Chondrocyte (in vitro differentiated cells): ENCODE measurements at places on chromosomes 16 and 17. TPM values are rescaled to one million over a fixed set of nuclear protein-coding genes. Genes with fewer than 3 reads are reported as not detected.

Gene SLC47A2
- total RNA-seq = not detected in 3 replicates

Gene NOD2
- 0.05 to 0.44 TPM (median 0.07 TPM) in 3 replicates for total RNA-seq

Gene SLC13A2
- not detected in 3 replicates for total RNA-seq

Gene COPZ2
- 157 to 228 TPM (median 219 TPM) in 3 replicates for total RNA-seq

Gene CCL5
- total RNA-seq = not detected in 3 replicates

Gene IL34
- 13.0 to 25.0 TPM (median 20.8 TPM) in 3 replicates for total RNA-seq

Gene CTRL
- total RNA-seq = not detected in 3 replicates

Gene NPIPA5
- 6.9 to 11.5 TPM (median 7.7 TPM) in 3 replicates for total RNA-seq

DNA sequence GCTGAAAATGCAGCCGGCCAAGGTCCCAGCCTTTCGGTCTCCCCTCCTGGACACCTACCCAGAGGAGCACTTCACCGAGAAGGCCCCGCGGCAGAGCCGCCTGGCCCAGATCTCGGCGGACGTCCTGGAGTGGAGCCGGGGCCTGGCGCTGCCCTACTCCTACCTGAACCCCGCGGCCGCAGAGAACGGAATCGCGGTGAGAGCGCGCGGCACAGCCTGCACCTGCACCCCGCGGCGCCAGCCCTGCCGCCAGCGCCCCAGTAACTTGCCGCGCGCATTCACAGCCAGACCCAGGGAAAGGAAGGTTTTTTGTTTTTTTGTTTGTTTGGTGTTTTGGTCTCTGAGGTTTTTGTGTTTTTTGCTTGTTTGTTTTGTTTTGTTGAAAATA lies 15.2 kb downstream of the ALOX12B start:
- peak overlapping the region; percentile 15 for H3K4me3 ChIP-seq
- H3K36me3 ChIP-seq = peaks cover 3% of the 10 kb centered on the region
- H3K27me3 ChIP-seq = peaks cover 72% of the 10 kb centered on the region
- no peak overlapping the region for H3K27ac ChIP-seq
- no peak for DNase-seq

DNA sequence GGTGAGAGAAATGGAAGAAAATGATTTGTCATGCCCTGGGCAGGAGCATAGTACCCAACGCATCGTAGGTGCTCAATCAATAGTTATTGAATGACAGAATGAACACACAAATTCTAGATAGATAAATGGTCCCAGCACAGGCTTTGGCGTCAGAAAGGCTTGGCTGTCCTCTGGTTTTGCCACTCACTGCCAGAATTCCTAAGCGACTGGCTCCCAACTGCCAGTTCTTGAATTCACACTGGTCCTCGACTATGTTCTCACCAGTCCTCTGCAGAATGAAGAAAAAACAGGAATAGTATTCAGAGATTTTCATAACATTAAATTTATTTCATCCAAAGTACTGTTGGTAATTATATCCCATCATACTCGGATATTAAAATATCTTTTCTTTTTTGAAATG lies 163.1 kb upstream of the NOL11 start:
- no peaks in the 10 kb centered on the region for H3K27me3 ChIP-seq
- peaks cover 3% of the 10 kb centered on the region for H3K36me3 ChIP-seq
- H3K4me1 ChIP-seq = no peaks in the 10 kb centered on the region
- H3K4me3 ChIP-seq = no peak overlapping the region

GRCh38 chr16:58513874-58514273 lies 1.4 kb upstream of the SETD6 start:
- DNase-seq = no peak
- H3K4me1 ChIP-seq = peaks cover 16% of the 10 kb centered on the region
- no peaks in the 10 kb centered on the region for H3K36me3 ChIP-seq
- peak overlapping the region; percentile 14 for H3K27ac ChIP-seq
- no peak overlapping the region for H3K4me3 ChIP-seq
- H3K27me3 ChIP-seq = no peaks in the 10 kb centered on the region

DNA sequence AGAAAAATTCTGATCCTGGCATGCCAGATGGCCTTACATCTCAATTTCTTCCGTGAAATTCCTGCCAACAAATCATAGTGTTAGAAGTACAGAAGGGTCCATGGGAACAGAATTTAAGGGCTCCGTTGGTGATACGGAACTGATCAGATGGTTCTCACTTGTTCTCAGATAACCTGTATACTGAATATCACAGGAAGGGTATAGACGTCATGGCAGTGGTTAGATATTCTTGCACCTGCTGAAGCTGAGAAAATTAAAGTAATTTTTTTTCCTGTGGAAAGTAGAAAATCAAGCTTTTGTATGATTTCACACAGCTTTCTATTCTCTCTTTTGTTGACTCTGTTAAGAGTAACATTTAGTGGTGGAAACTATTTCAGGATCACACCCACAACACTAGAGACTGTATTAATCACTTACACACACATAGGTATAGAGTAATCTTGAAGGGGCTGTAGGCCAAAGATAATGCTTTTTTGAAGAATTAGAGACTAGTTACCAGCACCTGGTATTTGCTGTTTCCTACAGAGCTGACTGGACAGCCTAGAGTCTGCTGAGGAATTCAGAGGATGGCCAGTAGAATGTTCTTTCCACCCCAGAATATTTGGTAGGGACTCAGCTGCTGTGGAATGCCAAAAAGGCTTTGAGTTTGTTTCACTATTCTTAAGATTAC lies 7.5 kb downstream of the TENT4B start:
- H3K27ac ChIP-seq = no peak overlapping the region
- no peak for DNase-seq
- no peaks in the 10 kb centered on the region for H3K27me3 ChIP-seq
- no peaks in the 10 kb centered on the region for H3K36me3 ChIP-seq

DNA sequence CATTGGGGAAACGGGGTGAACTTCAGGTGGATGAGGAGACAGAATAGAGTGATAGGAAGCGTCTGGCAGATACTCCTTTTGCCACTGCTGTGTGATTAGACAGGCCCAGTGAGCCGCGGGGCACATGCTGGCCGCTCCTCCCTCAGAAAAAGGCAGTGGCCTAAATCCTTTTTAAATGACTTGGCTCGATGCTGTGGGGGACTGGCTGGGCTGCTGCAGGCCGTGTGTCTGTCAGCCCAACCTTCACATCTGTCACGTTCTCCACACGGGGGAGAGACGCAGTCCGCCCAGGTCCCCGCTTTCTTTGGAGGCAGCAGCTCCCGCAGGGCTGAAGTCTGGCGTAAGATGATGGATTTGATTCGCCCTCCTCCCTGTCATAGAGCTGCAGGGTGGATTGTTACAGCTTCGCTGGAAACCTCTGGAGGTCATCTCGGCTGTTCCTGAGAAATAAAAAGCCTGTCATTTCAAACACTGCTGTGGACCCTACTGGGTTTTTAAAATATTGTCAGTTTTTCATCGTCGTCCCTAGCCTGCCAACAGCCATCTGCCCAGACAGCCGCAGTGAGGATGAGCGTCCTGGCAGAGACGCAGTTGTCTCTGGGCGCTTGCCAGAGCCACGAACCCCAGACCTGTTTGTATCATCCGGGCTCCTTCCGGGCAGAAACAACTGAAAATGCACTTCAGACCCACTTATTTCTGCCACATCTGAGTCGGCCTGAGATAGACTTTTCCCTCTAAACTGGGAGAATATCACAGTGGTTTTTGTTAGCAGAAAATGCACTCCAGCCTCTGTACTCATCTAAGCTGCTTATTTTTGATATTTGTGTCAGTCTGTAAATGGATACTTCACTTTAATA lies 7.0 kb upstream of the TMEM235 start:
- peaks cover 3% of the 10 kb centered on the region for H3K4me1 ChIP-seq
- peaks cover 2% of the 10 kb centered on the region for H3K36me3 ChIP-seq
- H3K27ac ChIP-seq = no peak overlapping the region
- no peak overlapping the region for H3K4me3 ChIP-seq

DNA sequence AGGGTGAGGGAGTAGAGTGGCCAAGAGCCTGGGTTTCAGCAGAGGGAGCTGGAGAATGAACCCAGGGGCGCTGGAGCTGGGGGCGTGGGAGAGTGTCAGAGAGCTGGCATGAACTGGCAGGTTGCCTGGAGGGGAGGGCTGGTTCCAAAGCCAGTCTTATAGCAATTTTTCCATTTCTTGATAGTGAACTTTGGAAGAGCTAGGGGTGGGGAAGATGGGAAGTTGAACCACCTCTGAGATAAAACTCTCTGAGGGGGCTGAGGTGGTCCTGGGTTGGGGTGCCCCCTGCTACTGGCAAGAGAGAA lies 36.9 kb downstream of the ADGRG5 start:
- H3K36me3 ChIP-seq = peaks cover 3% of the 10 kb centered on the region
- H3K4me1 ChIP-seq = peaks cover 15% of the 10 kb centered on the region
- no peak overlapping the region for H3K27ac ChIP-seq
- H3K27me3 ChIP-seq = peaks cover 6% of the 10 kb centered on the region
- H3K4me3 ChIP-seq = no peak overlapping the region

DNA sequence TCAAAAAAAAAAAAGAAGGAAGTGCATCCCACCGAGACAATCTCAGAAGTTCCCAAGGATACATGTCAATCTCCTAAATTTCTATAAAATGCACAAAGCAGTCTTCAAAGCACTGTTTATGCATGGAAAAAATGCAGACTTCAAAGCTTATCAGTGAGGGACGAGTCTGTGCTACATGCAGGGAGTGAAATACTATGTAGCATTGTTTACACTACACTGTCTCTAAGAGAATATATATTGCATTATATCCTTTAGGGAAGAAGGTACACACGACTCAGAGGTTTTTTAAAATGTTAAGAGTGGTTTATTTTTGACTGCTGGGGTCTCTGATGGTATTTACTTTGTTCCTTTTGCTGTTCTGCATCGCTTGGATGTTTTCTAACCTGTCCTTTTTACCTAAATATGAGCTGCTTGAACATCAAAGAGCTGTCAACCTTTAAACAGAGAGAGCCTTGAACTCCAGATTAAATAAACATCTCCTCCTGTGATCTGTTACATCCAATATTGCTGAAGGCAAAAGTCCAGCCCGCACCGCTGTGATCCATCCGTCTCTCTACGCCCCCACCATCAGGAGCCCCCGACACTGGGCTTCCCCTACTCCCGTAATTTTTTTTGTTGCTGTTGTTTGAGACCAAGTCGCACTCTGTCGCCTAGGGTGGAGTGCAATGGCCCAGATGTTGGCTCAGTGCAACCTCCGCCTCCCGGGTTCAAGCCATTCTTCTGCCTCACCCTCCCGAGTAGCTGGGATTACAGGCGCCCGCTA lies 1.4 kb downstream of the FBXO31 start:
- peak; percentile 37 for DNase-seq
- H3K4me3 ChIP-seq = peak overlapping the region; percentile 79

GRCh38 chr17:74123866-74124444 lies 79.5 kb upstream of the RPL38 start:
- H3K36me3 ChIP-seq = no peaks in the 10 kb centered on the region
- peaks cover 8% of the 10 kb centered on the region for H3K27me3 ChIP-seq
- H3K4me1 ChIP-seq = peaks cover 12% of the 10 kb centered on the region
- no peak for DNase-seq

DNA sequence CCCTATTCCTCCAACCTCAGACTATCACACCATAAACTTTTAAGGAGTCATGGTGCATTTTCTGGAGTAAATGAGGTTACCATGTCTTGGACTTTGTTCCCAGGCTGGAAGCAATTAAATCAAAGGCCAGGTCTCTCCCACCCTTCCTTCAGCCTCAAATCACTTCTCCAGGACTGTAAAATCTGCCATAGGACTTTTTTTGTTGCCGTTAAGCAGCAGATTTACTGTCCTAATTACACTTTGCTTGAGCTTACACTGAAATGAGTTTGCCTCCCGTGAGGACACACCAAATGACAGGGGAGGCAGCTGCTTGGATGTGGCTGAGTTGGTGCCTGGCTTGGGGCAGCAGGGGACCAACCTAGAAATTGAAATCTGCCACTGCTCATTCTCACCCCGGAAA lies 14.7 kb downstream of the DCAKD start:
- H3K27ac ChIP-seq = no peak overlapping the region
- no peak overlapping the region for H3K4me3 ChIP-seq
- H3K4me1 ChIP-seq = no peaks in the 10 kb centered on the region

DNA sequence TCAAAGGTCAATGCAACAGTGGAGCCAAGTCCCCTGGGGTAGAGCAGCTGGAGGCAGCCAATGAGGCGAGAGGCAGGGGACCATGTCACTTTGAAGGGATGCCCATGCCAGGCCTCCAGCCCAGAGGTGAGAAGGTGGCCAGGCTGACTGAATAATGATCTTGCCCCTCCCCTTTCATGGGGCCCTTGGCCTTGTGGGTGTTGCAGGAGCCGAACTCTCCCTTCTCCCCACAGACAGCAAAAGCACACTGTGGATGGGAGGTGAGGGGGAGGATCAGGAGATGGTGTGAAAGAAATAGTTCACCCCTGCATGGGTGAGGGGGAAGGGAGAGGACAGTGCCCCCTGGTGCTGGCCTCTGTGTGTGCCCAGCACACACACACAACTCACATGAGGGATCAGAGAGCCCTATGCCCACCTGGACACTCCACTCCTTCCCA lies 15.8 kb upstream of the TBX21 start:
- H3K4me1 ChIP-seq = peaks cover 29% of the 10 kb centered on the region
- H3K36me3 ChIP-seq = no peaks in the 10 kb centered on the region
- no peak overlapping the region for H3K4me3 ChIP-seq
- peaks cover 50% of the 10 kb centered on the region for H3K27me3 ChIP-seq
- H3K27ac ChIP-seq = no peak overlapping the region

- H3K27me3 ChIP-seq = peaks cover 11% of the 10 kb centered on the region
- peaks cover 9% of the 10 kb centered on the region for H3K4me1 ChIP-seq
- H3K27ac ChIP-seq = no peak overlapping the region
- no peak for DNase-seq
- peaks cover 3% of the 10 kb centered on the region for H3K36me3 ChIP-seq
Observed at GRCh38 chr16:23699100-23699499, 13.9 kb downstream of the ERN2 start.

DNA sequence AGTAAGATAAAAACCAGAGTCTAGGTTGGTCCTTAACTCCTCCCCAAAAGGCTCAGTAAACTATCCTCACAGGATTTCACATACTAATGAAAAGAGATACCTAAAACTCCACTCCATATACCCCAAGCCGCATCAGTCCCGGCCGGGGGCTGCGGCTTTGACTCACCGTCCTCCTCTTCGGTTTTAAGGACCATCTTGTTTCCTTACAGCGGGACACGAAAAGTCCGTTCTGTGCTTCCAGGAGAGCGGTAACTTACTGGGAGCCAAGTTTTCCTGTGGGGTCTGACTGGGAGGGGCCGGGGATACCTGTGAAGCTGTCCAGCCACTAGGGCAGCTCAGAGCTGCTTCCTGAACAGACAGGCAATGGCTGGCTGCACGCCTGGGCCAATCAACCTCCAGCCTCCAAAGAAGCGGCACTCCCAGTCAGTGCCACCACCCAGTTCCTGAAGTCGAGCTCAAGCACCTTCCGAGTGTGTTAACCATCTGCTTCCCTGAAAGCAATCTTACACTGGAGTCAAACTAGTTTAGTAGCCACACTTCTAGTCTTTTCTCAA lies 45.5 kb downstream of the CYTH1 start:
- H3K4me1 ChIP-seq = peaks cover 67% of the 10 kb centered on the region
- DNase-seq = no peak
- H3K27me3 ChIP-seq = no peaks in the 10 kb centered on the region
- H3K4me3 ChIP-seq = peak overlapping the region; percentile 19
- no peaks in the 10 kb centered on the region for H3K36me3 ChIP-seq
- H3K27ac ChIP-seq = peak overlapping the region; percentile 91

DNA sequence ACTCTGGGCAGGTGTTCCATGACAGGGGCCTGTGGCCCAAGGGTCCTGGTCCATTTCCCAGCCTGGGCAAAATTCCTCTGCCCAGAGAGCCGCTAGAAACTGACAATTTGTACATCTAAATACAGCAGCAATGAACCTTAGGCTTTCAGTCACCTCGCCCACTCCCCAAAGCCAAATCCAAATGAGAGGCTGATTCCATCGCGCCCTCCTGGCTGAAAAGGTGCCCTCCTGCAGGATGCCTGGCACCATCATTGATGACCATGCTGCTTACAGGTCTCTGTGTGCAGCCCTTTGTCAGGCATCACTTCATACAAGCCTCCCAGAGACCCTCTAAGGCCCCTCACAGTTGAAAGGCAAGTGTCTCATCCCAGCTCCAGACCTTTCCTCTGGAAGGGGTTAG lies 114.7 kb downstream of the C16orf78 start:
- peaks cover 7% of the 10 kb centered on the region for H3K4me1 ChIP-seq
- DNase-seq = peak; percentile 36
